ENCODE measurements at places on chromosomes 7 and 10.

- no peak for DNase-seq
Observed at GRCh38 chr10:96092999-96093767, 36.9 kb upstream of the ZNF518A start.

GRCh38 chr7:73628504-73628903 lies 4.2 kb upstream of the MLXIPL start:
- DNase-seq = no peak

DNA sequence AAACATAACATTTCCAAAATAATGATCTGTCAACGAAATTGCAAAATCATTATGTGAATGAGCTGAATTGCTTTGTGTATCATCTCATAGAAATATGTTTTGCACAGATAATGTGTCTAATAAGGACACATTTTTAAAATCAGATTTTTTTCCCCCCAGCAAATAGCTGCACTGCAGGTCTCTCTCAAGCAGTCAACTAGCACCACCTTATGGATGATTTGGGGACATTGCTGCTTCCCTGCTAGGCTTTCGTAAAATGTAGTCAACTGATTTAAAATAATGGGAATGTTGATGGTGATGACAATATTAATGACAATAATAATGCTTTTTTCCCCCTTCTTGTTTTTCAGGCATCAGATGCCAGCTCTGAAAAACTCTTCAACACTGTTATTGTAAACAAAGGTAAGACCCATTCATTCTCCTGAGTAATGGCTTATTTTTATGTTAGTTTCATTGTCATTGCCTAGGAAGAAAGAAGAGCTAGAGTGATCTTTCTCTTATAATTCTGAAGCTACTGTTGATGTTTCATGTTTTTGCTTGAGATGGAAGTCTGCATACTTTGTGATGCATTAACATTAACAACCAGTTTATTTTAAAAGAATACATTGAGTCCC lies 433.6 kb upstream of the GALNT17 start:
- DNase-seq = no peak

DNA sequence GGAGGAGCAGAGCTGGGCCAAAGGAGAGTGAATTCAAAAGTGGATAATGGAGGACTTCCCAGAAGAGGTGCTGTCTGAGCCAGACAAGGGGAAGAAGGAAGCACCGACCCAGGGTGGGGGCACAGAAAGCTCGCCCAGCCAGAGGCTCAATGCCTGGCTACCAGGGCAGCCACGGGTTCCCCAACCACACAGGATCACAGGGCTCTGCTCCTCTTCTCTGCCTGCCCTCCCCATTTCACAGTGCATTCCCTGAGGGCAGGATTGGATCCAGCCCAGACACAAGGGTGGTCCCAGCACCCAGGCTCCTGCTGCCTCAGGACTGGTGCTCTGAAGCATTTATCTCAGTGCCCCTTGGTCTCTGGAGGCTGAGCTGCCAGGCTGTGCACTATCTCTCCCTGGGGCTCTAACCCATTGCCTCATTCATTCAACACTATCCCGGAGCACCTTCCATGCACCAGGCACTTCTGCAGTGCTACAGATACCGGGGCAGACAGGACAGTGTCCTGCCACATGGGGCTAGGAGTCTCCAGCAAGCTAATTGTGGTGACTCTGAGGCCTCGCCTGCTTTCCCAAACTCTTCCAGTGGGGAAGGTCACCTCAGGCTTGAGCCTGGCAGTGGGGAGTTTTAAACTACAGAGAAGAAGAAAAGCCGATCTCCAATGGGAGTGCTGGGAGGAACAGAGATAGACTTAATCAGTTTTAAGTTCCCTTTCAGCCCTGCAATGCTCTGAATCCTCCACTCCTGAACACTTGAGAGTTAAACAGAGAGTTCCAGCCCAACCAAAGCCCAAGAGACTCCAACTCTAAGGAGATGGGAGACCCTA lies 201.8 kb upstream of the ZMIZ1 start:
- peak; percentile 33 for DNase-seq

DNA sequence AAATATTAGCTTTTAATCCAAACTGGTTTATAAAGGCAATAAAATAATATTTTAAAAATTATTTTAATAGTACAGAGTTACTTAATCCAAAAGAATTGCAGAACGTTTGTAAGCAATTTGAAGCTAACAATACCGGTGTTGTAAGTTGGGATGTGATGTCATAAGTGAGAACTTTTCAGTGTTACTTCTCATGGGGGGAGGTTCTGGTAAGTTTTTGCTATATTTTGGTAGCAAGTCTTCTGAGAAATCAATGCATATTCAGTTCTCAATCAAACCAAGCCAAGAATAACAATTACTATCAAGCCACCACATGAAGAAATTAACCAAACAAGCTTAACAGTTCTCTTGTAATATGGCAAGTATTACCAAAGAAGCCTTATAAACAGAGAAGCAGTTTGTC lies 147.1 kb upstream of the ASAH2 start:
- no peak for DNase-seq

GRCh38 chr7:30996883-30997282 lies 33.1 kb downstream of the GHRHR start:
- DNase-seq = no peak

DNA sequence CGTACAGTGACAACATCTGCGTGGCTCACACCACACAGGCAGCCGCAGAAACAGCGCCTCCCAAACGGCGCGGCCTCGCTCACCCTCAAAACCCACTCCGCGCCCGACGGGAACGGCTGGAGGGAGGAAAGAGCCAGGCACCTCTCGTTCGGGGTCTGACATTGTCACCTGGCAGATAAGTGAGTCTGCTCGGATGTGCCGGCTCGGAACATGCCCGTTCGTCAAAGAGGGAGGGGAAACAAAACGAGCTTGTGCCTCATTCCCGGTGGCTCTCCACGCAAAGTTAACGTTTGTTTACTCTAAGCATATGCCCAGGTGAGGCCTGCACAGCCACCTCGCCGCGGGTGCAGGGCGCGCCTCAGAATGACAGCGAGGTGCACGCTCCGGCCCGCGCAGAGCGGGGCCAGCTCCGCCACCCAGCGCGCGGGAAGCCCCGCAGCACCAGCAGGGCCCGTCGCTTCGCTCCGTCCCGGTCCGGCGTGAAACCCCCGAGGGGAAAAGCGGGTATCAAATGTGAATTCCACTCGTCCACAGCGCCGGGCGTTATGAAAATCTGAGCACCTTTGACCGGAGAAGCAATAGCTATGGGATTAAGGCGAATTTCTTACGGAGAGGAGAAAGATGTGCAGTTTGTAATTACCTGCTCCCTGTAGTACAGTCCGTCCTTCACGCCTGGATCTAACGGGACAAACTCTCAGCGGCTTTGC lies 13.1 kb downstream of the CNPY1 start:
- no peak for DNase-seq

DNA sequence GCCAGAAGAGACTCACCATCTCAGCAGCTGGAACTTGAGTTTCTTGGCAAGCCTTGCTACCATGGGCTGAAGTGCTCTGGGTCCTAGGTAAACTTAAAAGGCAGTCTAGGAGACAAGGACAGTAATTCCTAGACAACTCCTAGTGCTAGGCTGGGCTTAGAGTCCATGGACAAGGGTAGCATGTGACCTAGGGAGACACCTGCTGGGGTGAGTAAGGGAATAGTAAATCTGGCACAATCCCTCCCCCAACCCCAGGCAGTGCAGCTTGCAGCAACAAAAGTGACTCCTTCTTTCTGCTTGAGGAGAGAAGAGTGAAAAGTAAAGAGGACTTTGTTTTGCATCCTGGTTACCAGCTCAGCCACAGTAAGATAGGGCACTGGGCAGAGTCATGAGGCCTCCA lies 316.5 kb upstream of the IMMP2L start:
- DNase-seq = no peak

DNA sequence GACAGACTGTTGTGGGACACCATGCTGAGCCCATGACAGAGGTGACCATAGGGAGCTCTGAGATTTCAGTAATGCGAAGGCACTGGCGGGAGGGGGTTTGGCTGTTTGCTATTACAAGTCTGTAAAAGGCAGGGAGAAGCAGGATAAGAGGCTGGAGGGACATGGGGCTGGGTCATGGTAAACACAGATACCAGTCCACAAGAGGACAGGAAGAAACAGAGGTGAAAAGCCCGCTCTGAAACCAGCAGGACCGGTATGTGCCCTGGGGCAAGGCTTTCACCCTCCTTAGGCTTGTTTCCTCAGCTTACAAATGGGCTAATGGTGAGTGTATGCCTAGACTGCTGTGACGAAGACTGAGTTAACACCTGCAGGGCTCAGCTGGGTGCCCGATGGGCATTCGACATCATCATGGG lies 34.1 kb downstream of the ANXA11 start:
- no peak for DNase-seq

GRCh38 chr10:59397961-59398360 lies 35.6 kb upstream of the FAM13C start:
- no peak for DNase-seq

DNA sequence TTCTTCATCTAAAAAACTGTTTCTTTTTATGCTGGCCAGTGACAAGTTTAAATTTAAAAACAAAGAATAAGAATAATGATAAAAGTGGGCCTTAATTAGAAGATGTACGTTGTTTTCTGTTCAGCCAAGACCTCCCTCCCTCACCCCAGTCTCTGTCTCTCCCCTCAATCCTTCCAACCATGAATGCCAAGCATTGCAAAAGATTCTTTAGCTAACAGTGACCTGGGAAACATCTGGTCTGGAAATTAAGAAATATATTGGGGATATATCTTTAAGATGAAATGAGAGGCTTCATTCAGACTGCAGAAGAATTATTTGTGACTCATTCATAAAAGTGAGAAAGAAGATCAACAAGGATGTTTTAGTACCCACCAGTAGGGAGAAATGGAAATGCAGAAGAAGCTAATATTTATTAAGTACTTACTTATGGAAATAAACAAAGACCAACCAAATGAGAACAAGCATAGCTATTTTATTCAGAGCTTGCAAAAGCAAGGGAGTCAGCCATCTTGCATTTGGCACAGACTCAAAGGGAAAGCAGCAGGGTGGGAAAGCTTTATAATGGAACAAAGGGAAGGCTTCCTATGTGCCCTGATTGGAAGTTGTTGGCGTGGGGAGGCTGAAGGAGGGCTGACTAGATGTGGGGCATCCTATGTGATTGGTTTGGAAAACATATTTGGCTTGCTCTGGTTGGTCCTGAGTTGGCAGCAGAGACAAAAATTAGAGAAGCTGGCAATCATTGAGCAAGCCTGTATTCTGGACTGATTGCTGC lies 595.4 kb upstream of the GHITM start:
- DNase-seq = no peak

DNA sequence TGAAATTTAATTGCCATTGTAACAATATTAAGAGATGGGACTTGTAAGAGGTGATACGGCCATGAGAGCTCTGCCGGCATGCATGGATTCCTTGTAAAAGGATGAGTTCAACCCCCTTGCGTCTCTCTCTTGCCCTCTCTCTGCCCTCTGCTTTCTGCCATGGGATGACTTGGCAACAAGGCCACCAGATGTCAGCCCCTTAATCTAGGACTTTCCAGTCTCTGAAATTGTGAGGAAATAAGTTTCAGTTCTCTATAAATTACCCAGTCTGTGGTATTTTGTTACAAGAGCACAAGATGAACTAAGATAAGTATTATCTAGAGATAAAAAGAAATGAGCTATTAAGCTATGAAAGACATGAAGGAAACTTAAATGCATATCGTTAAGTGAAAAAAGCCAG lies 145.7 kb upstream of the AHR start:
- DNase-seq = no peak

DNA sequence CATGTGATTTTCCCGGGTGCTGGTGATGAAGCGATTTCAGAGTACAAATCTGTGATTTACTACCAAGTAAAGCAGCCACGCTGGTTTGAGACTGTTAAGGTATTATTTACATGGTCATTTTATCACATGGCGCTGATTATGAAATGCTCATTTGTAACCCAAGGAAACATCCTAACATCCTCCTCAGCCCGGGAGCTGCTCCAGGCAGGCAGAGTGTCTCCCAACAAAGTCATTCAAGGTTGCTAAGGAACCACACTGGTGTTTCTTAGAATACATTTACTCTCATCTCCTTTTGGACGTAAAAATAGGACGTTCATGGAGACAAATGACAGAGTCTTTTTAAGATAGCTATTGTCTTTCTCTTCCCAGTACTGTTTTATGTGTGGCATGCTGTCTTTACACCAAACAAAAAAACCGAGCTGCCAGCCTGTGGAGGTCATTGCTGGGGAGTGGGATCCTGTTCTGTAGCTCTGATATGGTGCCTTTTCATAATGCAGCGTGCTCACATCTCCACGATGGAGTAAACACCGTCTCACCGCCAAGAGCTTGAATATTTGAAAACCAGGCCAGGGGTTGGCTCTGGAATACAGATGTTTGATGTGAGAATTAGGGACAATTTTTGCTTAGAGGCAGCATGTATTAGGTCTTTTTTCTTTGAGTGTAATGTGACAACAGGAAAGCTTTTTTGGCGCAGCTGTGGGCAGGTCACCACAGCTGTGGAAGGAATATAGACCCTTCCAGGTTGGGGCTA lies 119.6 kb downstream of the DOCK1 start:
- DNase-seq = no peak
